ENCODE measurements at places on chromosomes 1 and 21.

DNA sequence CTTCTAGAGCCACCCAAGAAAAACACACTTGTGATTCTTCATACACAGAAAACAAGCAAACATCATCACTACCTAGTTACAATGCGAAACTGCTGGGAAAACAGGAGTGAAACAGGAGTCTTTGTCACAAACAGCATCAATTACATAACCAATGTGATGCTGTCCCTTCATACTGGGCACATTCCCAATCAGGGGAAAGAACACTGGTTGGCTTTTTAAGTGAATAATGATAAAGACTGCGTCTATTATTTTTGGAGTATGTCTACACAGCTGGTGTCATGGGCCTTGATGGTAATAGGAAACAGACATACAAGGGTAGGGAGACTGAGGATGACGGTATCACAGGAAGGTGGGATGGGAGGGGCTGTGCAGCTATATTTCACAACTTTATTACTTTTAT is 43.3 kb downstream of the SIPA1L2 start:
- peak; percentile 85 for DNase-seq

- no peak for DNase-seq
These were observed 609.0 kb upstream of the PRMT6 start for GRCh38 chr1:106447466-106447865.

DNA sequence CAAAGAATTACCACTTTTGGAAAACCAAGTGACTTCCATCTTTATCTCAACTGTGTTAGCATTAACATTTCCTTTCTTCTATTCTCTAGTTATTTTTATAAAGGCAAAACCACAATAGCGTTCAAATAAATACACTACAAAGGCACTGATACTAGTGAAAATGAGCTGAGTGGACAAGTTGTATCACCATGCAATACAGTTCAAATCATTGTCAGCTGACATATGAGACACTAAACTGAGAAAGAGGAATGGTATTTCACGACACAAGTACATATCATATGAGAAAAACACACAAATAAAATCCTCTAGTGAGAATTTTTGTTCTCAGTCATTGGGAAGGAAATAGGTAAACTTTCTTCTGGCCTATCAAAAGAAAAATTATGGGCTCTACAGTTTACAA is 26.2 kb downstream of the ENAH start:
- DNase-seq, result no peak

DNA sequence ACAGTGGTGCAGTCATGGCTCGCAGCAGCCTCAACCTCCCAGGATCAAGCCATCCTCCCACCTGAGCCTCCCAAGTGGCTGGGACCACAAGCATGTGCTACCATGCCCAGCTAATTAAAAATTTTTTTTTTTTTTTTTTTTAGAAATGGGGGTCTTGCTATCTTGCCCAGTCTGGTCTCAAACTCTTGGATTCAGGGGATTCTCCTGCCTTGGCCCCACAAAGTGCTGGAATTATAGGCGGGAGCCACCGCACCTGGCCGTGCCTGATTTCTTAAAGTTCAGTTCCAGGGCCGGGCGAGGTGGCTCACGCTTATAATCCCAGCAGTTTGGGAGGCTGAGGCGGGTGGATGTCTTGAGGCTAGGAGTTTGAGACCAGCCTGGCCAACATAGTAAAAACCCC is 6.4 kb downstream of the THAP3 start:
- no peak for DNase-seq

DNA sequence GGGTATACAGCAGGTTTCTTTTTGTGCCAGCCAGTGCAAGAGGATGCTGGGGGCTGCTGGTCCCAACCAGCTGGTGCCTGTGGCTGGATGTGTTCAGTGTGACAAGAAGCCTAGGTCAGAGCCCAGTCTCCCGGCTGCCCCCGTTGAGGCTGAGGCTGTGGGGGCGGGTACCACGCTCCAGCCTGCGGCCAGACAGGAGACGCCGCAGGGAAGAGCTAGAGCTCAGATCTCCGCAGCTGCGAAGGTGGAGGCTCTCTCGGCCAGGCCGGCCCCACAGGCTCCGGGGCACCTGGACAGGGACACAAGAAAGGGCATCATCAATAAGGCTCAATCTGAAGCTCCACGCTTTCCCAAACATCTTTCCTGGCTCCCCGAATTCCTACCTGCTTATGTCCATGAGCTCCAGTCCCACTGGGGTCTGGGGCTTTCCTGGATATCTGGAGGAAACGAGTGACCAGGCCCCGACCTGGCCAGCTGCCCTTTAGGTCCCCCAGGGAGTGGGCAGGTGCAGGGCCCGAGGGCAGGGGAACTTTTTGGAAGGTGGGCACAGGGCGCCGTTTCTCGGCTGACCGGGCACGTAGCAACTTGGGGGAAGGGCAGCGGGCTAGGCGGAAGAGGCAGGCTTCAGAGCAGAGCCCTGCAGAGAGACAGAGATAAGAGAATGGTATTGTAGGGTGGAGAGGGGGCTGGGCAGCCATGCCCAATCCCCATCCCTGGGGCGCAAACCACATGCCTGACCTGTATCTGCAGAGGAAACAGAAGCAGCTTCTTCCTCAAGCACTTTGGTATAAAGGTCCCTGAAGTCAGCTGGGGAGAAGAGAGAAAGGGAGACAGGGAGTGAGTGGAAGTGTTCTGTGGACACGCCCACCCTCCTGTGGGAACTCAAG is 7.4 kb downstream of the ENTREP3 start:
- no peak for DNase-seq

- peak; percentile 5 for DNase-seq
These were observed 893 bp downstream of the RCC2 start for GRCh38 chr1:17438318-17439249.

- no peak for DNase-seq
These were observed 9.7 kb downstream of the MYOG start for GRCh38 chr1:203076031-203076511.

DNA sequence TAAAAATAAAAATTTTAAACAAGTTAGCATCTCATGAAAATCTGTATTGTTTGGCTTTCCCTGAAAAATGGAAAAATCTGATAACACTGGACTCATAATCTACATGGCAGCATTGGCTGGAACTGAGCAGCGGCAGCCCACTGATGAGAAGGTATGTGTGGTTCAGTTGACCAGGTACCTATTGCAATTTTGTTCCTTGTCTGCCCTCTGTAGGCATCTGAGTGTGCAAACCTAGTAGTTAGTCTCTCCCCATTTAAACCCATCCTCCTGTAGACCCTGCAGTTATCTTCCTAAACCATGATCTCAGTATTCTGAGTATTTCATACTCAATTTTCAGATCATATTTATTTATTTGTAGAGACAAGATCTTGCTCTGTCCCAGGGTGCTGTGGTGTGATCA is 59.4 kb upstream of the SERBP1 start:
- DNase-seq, result no peak

GRCh38 chr1:227077783-227078182 is 137.7 kb downstream of the COQ8A start:
- DNase-seq, result no peak

DNA sequence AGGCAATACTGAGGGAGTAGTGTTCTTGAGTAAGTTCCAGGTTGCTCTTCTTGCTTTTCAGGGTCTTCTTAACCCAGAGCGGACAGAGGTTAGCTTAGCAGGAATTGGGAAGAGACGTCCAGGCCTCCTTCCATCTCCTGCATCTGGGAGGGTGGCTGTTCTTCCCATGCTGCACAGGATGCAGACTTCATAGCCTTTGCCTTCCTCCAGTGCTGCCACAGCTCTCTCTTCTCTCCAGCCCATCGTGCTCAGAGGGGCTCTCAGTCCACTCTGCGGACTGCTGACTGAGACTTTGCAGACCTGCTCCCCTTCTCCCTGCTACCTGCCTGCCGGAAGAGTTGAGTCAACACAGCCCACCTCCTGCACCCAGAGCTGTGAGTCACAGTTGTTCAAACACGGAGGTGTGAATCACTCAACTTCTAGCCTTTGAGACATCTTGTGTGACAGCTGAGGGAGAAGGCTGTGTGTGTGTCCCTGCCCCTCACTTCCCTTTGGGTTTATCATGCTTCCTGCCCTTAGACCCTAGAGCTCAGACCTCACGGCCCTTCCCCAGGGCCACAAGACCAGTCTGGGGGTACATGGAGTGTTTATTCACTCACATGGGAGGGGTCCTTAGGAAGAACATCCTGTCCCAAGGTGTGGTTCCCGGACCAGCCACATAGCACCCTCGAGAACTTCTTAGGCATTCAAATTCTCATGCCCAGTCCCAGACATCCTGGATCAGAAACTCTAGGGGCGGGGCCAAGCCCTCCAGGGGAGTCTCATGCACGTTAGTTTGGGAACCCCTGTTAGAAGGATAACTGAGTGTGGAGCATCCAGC is 158.3 kb upstream of the CACNA1E start:
- no peak for DNase-seq

GRCh38 chr1:175893192-175893591 is 149.8 kb upstream of the TNR start:
- no peak for DNase-seq
